NCI-H460 (cell line): ENCODE measurements at places on chromosomes 7 and 10. TPM values are rescaled to one million over a fixed set of nuclear protein-coding genes. Genes with fewer than 3 reads are reported as not detected.

ZNF117 gene
- total RNA-seq, result 1.8 and 1.9 TPM in 2 replicates

PLXDC2 gene
- 0.06 and 0.07 TPM in 2 replicates for total RNA-seq

STMP1 gene
- 16.2 and 16.3 TPM in 2 replicates for total RNA-seq

FAM237B gene
- not detected in 2 replicates for total RNA-seq

LRRD1 gene
- total RNA-seq, result not detected in 2 replicates

ACBD7 gene
- total RNA-seq, result 2.0 and 2.2 TPM in 2 replicates

EGFR gene
- total RNA-seq, result 24.3 and 25.1 TPM in 2 replicates

FGFBP3 gene
- 1.6 and 2.1 TPM in 2 replicates for total RNA-seq
